Lower lobe of right lung (tissue), 2 donors: ENCODE measurements at places on chromosomes 2 and 18. TPM values are rescaled to one million over a fixed set of nuclear protein-coding genes. Genes with fewer than 3 reads are reported as not detected.

GRCh38 chr2:237603718-237604362, 13.3 kb upstream of the RAB17 start:
- no peak for DNase-seq

- DNase-seq: no peak
Measured at GRCh38 chr2:204140246-204140645, 203.7 kb downstream of the ICOS start.

REG1B gene
- total RNA-seq: not detected

GRCh38 chr2:54457323-54458023, 1.3 kb downstream of the SPTBN1 start:
- DNase-seq: peak; percentile 50

DNA sequence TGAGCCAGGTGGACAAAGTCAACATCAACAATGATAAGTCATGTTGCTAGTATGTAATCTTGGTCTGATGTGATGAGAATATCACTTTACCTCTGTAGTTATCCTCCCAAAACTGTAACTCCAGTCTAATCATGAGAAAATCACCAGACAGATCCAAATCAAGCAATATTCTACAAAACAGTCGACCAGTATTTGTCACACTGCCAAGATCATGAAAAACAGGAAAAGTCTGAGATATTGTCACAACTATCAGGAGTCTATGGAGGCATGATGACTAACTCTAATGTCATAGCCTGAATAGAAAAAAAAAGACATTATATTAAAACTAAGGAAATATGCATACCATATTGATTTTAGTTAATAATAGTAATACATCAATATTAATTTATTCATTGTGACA, 1883.3 kb upstream of the CELF4 start:
- DNase-seq: no peak

GRCh38 chr2:109674894-109675534, 60.9 kb downstream of the SOWAHC start:
- no peak for DNase-seq

DNA sequence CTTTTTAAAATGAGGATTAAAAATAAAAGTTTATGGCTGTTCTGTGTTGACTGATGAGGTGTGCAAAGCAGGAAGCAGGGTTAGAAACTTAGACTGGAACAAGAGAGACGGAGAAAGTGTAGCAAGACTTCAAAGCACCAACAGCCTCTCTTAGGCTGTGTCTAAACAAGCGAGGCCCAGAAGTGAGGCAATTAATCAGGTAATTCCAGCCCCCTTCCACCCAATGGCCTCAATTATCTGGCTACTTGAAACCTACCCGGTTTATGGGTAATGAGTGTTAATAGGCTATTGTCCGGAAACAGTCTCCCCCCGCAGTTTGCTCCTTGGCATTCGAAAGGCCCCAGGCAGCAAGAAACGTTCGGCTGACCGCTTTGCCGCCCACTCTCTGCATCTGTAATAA, 171.7 kb upstream of the MYCN start:
- no peak for DNase-seq

SP100 gene
- total RNA-seq: 162 TPM

CSRNP3 gene
- 2.3 TPM for total RNA-seq

GRCh38 chr2:28252311-28252710, 140.3 kb upstream of the FOSL2 start:
- no peak for DNase-seq

- DNase-seq: no peak
Measured at GRCh38 chr2:178767094-178768060, 39.8 kb downstream of the TTN start.

GRCh38 chr2:197500503-197501131, 438 bp downstream of the HSPE1 start:
- DNase-seq: no peak
